Posterior vena cava (tissue), 2 donors: ENCODE measurements at places on chromosomes 1 and 21. TPM values are rescaled to one million over a fixed set of nuclear protein-coding genes. Genes with fewer than 3 reads are reported as not detected.

DNA sequence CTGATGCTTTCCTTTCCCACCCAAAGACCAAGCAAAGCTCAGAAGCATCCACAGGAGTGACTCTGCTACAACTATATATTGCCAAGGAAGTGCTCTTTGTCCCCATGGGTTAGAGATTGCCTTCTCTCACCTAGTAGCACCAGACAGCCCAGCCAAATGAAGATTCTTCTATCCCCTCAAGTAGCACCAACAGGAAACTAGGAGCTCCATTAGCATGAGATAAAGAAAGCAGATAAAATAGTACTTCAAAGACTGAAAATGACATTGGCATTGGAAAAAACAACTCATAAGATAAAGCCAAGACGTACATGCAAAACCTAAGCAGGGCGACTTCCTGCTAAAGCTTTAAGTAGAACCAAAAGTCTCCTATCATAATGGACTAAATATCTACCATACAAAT lies 871.5 kb downstream of the AMY1C start:
- DNase-seq = no peak

DNA sequence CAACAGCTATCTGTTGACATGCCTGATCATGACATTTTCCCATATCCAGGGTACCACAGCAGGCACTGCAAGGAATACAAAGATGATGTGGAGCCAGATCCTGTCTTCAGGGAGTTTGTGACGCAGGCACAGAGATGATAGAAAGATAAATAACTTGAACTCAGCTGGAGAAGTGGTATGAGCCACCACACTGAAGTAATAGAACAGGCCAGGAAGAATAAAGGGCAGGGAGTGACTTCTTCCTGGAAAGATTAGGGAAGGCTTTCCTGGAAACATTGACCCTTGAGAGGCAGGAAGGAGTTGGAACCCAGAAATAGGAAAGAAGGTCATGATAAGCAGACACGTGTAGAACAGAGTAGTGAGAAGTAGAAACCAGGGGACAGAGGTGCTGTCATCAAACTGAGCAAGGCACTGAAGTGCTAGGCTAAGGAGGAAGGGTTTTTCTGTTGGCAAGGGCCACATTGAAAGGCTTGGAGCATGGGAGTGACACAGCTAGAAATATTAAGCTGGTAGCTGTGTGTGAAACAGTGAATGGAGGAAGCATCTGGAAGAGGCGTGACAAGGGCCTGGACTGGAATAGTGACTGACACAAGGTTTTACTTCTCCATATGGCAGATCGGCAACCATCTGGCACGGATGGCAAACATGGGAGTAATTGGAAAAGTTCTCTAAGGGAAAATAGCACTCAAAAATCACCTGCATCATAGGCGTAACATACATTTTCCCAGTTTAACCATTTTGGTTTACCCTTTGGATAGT lies 68.4 kb downstream of the AK5 start:
- DNase-seq = no peak

The IL19 gene
- total RNA-seq = not detected

DNA sequence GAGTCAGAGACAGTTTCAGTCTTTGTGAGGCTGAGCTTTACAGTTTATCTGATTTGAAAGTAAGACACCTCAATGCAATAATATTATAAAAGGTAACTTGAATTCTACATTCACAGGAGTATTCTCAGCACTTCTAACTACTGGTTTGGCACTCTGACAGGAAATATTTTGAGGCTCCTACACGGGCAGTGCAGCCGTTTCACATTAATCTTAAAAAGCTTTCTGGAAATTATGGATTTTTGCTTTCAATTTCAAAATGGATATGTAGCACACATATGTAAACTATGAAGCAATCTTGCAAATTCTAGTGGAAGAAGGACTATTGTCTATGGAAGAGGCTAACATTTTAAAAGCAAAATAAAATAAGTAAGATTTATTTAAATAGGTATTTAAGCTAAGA lies 262.9 kb upstream of the SNX7 start:
- DNase-seq = no peak

DNA sequence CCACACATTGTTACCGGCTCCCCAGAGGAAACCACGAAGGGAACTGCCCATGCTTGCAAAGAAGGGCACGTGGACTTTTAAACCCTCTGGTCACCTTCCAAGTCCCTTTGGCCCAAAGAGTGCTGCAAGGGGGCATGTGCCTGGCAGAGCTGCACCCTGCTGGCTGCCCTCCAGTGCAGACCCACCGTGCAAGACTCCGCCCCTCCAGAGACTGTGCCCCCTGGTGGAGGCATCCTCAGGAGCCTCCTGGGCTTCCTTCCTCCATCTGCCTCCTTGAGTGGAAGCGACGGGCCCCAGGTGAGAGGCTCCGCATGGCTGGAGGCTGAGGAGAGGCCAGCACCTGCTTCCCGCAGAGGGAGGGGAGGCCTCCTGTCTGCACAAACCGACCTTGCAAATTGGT lies 100.6 kb downstream of the CRYAA start:
- no peak for DNase-seq

The SPRR1A gene
- not detected for total RNA-seq

- DNase-seq = no peak
Measured at GRCh38 chr1:18426580-18426979, 54.1 kb upstream of the KLHDC7A start.

The NBL1 gene
- 186 TPM for total RNA-seq

DNA sequence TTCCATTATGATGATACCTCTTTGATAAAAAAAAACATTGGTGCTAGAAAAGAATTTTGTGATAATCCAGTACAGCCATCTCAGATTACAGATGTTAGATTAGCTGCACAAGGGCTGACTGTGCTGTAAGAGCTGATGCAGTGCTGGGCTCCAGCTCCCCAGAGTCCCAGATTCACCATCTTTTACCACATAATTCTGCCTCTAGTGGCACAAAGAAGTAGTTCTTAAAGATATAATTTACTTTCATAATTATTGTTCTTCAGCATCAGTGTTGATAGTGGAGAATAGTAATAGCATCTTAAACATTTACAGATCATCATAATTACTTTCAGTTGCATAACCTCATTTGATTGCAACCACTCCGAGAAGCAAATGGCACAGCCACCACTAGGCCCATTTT lies 262.1 kb downstream of the BRINP2 start:
- no peak for DNase-seq

The SYT2 gene
- not detected for total RNA-seq

DNA sequence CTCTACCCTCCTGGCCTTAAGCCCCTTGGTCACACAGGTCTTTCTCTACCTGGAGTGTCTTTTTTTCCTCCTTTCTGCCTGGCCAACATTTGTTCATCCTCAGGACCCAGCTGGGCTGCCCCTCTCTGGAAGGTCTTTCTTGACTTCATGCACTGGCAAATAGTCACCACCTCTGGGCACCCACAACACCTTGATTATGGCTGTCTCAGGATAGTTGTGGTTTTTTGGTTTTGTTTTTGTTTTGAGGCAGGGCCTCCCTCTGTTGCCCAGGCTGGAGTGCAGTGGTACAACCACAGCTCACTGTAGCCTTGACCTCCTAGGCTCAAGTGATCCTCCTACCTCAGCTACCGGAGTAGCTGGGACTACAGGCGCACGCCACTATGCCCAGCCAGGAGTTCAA lies 10.8 kb downstream of the RPS6KA1 start:
- DNase-seq = no peak

- no peak for DNase-seq
Measured at GRCh38 chr1:222750651-222751050, 13.6 kb downstream of the FAM177B start.

GRCh38 chr1:25567710-25568089 lies 24.3 kb downstream of the LDLRAP1 start:
- DNase-seq = no peak

The TENT5C gene
- total RNA-seq = 12.4 TPM

The ST6GALNAC5 gene
- 6.0 TPM for total RNA-seq

- DNase-seq = no peak
Measured at GRCh38 chr1:202587859-202588485, 122.3 kb downstream of the SYT2 start.

- DNase-seq = no peak
Measured at GRCh38 chr21:26495283-26495849, 77.7 kb downstream of the CYYR1 start.

The LRRC47 gene
- 30.1 TPM for total RNA-seq

The CR1 gene
- 23.0 TPM for total RNA-seq

- DNase-seq = no peak
Measured at GRCh38 chr1:33736496-33736895, 127.4 kb upstream of the HMGB4 start.

DNA sequence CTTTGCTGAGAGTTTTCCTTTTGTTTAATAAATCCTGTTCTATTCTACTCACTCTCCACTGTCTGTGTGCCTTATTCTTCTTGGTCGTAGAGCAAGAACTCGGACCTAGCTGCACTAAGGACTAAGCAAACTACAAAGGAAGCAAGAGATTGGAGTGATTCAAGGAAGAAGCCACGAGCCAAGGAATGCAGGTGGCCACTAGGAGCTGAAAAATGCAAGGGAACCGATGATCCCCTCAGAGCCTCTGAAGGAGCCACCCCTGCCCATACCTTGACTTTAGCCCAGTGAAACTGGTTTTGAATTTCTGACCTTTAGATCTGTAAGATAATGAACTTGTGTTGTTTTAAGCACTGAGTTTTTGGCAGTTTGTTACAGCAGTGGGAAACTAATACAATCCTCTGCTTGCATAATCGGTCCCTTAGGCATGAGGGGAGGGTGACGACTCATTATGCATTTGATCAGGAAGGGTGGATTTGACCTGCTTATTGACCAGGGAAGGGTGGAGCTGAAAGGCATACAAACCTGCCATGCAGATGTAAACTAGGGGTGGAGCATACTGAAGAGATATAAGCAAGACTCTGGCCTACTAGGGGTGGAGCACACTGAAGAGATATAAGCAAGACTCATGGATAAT lies 6.2 kb upstream of the CA6 start:
- no peak for DNase-seq

DNA sequence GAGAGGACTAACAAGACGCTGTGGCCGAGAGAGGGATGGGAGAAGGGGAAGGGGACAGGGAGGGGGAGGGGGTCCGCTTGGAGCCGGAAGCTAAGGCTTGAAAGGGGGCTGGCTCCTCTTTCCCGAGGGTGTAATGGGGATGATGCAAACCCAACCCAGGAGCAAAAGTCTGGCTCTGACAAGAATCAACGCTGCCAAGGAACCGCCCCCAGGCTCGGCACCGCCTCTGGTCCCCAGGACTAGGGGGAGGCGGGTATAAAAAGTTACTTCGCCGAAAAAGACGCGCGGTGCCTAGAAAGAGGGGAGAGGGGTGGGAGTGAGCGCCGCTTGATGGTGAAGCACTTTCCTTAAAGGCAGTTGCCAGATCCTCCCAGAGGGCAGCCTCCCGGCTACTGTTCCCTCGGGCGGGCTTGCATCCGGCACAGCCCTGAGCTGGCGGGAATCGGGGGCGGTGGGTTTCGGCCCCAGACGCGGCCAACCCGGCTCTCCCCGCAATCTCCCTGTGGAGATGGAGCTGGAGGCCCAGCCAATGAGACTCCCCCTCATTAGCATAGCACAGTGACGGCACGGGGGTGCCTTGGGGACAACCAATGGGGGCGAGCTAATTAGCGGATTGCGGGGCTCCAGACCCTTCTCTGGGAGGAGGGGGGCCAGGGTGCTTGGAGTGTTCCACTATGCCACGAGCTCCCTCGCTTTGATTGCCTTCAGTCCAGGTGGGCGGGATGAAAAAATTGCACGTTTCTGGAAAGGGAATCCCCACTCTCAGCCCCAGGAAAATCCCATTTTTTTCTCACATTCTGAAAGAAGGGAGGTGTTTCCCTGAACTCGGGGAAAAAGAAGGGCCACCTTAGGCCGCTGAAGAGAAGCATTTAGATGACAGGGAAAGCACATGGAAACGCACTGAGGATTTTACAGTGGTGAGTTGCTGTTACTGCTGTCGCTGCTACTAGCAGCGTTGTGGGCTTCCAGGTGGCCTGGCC lies at the start of gene KCNT2:
KCNT2 (minus strand) TSS at position 51 of the 980 bp plus-strand sequence. CDS start 131 bp downstream, outside the sequence.
- DNase-seq = peak; percentile 91

GRCh38 chr1:5513846-5514526 lies 478.2 kb downstream of the NPHP4 start:
- no peak for DNase-seq

The PGM1 gene
- total RNA-seq = 48.5 TPM

DNA sequence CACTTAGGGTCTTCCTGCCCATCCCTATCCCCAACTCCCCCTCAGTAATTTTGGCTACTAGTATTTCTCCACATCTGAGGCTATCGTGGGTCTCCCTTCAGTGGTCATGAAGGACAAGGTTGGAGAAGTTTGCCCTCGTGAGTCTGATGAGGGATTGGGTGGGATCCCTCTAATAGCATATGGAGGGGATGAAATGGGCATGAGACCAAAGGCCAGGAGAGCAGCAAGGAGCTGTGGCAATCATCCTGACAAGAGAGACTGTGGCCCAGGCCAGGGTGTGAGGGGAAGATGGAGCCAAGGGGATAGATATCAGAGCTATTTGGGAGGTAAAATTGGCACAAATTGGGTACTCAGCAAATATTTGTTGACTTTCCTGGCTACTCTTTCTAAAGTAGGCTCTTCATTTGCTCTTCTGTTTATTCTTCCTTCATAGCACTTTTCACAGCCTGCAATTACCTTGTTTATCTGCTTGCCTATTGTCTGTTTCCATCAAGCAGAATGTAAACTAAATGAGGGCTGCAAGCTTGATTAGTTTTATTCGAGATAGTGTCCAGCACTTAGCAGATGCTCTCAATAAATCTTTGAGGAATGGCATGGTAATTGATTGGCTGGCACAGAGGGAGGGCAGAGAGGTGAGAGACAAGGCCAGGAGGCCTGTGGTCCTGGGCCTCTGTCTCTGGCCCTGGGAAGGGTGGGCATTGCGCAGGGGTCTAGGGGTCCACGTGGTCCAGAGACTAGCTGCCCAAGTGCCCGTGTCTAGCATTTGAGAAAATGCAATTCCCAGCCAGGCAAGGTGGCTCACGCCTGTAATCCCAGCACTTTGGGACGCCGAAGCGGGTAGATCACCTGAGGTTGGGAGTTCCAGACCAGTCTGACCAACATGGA lies 1.5 kb upstream of the PLK3 start:
- DNase-seq = peak; percentile 79

The BEND5 gene
- 5.8 TPM for total RNA-seq

GRCh38 chr1:22112554-22112953 lies 30.3 kb downstream of the WNT4 start:
- DNase-seq = no peak

- DNase-seq = no peak
Measured at GRCh38 chr1:168725831-168726230, 3.2 kb downstream of the DPT start.

The FMN2 gene
- total RNA-seq = 2.1 TPM

GRCh38 chr1:157431751-157432150 lies 120.6 kb downstream of the FCRL5 start:
- DNase-seq = no peak
